ENCODE measurements at places on chromosomes 13 and 19.

GRCh38 chr19:7887408-7888144 lies 734 bp upstream of the LRRC8E start:
- no peak for DNase-seq

DNA sequence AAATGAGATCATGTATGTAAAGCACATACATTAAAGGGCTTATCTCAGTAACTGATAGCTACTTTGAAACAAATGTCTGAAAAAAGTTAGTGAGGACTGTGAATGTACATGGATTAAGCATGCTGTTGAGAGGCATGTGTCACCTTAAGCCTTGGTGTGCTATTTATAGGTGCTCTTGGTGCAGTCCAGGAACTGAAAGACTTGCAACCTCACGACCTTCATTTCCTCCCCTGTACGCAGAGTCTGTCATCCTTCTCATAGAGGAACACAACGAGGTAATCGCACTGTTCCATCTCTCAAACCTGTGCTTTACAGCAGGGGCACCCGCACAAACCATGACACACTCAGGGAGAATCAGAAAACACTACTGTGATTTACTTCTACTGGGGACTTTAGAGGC lies 65.6 kb downstream of the UFM1 start:
- no peak for DNase-seq

GRCh38 chr13:59715611-59716010 lies 448.1 kb downstream of the DIAPH3 start:
- no peak for DNase-seq

GRCh38 chr13:29324601-29325000 lies 270.9 kb downstream of the SLC7A1 start:
- DNase-seq, result no peak

GRCh38 chr13:28864544-28864943 lies 44.4 kb downstream of the MTUS2 start:
- DNase-seq, result no peak

DNA sequence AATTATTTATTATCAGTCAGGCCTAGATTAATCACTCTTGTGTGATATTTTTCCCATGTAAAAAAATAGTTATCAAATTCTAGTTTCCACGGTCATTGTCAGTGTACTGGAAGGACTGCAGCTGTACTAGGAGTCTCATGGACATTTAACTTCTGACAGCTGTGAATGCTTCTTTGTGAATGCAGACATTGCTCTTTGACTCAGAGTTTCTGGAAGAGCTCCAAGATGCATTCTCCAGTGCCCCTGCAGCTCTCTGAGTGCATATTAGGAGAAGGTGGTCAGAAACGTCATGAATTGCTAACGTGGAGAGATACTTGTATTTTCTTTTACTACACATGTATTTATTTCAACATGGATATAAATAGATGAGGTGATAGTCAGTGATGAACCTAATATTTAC lies 9.7 kb upstream of the SLITRK5 start:
- DNase-seq, result no peak

GRCh38 chr19:53504885-53505284 lies 33.1 kb upstream of the ZNF331 start:
- peak; percentile 42 for DNase-seq

DNA sequence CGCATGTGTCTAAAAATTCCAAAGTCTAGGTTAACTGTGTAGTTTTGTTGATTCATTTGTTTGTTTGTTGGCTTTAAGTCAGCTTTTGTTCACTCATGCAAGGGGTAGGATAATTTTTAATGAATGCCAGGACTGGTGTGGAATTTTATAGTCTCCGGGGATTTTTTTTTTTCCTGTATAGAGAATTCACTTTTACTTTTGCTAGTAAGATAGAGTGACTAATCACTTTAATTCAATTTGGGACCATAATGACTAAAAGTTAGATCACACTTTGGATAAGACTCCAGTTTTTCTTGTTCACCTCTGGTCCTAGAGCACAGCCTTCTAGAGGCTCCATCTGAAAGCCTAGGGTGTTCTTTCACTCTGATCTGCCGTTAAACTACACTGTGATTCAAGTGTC lies 1690.0 kb downstream of the PCDH9 start:
- no peak for DNase-seq

GRCh38 chr13:111521030-111521429 lies 200.6 kb downstream of the TEX29 start:
- DNase-seq, result no peak

GRCh38 chr13:45191874-45192273 lies 9.0 kb downstream of the KCTD4 start:
- DNase-seq, result no peak
